ENCODE measurements at places on chromosomes 6 and 20.

GRCh38 chr6:31397901-31398525 is 5.4 kb upstream of the MICA start:
- DNase-seq: no peak

DNA sequence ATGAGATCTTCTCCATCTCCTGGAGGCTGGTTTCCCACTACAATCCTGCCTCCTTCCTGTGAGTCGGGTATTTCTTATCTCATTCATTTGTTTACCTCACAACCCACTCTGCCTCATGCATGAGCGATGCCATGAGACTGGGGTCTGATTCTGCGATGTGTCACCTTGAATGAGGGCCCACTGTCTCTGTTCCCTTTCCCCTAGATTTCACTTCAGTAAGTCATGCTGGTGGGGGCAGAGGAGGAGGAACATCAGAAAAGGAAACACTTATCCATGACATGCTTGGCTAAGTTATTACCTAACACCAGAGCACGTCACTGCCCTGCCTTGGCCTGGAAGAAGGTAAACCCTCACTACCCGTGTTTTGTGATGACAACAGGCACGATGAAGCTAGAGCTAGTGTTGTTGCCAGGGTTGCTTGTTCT is 337.4 kb upstream of the PRDM1 start:
- no peak for DNase-seq

- no peak for DNase-seq
Measured at GRCh38 chr6:159180001-159180400, 10.8 kb downstream of the FNDC1 start.

DNA sequence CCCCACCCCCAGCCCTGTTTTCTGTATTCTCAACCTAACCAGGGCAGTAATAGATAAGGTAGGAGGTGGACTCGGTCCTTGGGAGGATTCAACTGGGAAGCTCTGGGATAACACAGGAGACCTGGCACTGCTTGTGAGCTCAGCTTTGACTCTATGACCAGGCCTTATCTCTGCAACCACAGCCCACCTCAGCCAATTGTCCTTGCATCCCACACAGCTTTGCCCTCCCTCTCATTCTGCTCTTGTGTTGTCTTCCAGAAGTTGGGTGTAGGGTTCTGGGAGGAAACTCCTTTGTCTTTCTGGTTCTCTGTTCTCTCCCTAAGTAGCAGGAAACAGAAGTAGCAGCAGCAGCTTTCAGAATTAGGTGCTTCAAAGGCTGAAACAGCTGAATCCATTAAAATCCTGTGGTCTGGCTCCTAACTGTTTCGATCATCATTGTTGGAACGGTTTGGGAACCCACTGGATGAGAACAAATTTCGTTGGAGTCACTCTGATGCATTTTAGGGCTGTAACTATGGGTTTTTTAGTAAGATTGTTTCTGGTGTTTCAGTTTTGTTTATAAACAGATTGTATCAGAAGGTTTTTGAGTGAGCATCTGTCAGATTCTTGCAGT is 32.4 kb upstream of the SNX9 start:
- no peak for DNase-seq

GRCh38 chr6:22141241-22141745 is 155.5 kb downstream of the PRL start:
- no peak for DNase-seq

GRCh38 chr6:18081025-18081668 is 41.3 kb downstream of the NHLRC1 start:
- DNase-seq: no peak

- DNase-seq: no peak
Measured at GRCh38 chr6:169866140-169866534, 114.7 kb downstream of the ERMARD start.

Measured in T-helper 22 cell (primary cell).